ENCODE measurements at places on chromosomes 1 and 21. TPM values are rescaled to one million over a fixed set of nuclear protein-coding genes. Genes with fewer than 3 reads are reported as not detected.
A peak's percentile ranks its signal among the peaks of the same experiment; 100 is the strongest.

- no peak for DNase-seq
Measured at GRCh38 chr1:12678820-12679219, 34.9 kb downstream of the AADACL4 start.

- no peak for DNase-seq
Measured at GRCh38 chr1:51559064-51559500, 40.0 kb upstream of the EPS15 start.

DNA sequence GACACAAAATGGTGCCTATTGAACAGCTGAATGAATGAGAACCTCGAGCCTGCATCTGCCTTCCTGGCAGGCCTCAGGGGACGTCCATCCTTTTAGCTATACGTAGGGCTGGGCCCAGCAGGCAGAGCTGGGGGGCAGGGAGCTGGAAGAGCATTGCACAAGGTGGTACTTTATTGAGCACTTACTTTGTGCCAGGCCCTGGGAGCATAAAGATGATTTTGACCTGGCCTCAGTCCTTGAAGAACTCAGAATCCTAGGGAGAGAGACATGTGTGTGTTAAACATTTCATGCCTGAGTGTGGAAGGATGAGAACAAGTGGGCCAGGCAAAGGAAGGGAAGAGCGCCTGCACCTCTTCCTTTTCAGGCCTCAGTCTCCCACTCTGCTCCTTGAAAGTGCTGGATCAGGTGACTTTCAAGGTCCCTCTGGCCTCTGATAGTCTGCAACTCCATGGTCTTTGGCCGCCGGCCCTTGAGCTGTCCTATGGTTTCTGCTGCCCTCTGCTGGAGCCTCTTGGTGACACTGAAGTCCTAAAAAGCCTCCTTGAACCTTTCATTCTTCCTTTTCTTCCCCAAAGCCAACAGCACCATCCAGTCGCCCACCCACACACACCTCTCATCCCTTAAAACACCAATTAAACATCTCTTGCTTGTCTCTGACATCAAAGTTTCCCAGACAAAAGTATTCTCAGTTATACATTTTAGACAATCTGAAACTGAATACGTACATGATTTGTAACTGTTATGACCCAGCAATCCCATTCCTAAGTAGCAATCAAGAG is 3.5 kb upstream of the PEAR1 start:
- peak; percentile 88 for DNase-seq

GRCh38 chr21:38766987-38767722 is 38.6 kb upstream of the ETS2 start:
- no peak for DNase-seq

DNA sequence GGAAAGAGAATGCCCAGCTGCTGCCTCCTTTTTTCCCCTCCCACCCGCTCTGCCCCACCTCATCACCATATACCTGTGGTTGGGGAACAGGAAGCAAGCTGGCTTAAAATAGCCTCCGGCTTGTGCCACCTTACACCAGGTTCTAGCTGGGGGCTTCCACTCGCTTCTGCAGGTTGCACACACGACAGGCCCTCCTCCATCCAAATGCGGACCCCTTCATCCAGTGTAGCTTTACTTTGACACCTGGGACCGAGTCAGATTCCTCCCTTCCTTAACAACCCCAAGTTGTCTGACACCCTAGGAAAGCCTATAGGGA is 14.6 kb downstream of the BLACAT1 start:
- no peak for DNase-seq

DNA sequence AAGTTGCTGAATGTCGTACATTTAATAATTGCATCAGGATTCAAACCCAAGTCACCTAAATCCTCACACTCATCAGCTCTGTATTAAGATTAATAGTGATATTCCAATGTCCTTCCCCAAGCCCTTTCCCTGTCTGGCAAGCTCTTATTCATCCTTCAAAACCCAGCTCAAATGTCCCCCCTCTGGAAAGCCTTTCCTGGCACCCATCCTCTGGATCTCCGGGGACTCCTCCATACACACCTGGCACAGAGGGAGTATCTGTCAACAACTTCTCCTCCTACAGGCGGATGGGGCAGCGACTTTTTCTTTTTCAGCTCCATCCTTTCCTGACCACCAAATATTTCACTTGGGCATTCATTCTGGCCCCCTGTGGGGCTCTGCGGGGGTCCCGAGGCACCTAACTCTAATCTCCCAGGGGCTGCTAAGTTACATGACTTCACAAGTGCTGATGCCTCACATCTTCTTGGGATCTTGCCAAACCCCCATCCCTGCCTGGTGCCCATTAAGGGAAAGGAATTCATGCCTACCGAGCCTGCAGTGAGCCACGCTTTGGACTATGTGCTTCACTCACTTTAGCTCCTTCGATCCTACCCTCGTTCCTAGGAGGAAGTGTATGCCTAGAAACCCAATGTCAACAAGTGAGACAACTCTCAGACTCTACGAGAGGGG is 15.2 kb downstream of the TINAGL1 start:
- DNase-seq: no peak

DNA sequence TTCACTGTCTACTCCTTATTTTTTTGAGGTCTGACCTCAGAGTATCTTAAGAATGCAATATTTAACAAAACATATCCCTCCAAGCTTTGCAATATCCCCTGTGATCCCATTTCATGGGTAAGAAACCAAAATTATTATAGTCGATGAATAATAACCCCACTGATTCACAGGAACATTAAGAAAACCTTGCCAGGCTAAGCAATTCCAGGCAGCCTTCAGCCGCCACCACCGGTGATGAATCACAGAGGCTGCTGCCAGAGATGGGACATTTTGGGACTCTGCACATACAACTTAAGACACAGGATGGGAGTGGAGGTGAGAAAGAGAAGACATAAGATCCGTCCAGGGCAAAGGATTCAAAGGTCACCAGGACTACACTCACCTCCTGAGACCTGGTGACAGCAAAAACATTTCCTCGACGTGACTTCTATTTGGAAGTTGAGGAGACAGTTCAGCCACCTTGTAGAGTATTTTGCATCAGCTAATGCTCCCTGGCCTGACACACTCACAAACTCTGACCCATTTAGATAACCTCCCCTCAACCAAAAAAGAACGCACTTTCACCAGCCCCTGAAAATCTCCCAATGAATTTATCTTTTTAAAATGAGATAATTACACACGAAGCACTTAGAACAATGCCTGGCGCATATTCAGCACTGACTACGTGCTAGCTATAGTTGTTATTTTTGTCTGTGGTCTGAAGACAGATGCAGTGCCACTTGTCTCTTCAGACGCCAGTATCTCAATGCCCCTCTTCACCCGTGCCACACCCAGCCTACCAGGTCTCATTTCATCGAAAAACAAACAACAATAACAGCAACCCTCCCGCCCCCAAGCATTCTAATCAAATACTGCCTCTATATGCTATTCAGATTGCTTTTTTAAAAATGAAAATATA is 17.8 kb upstream of the OVAAL start:
- DNase-seq: no peak

GRCh38 chr1:73979684-73980083 is 218.3 kb downstream of the LRRIQ3 start:
- DNase-seq: no peak

DNA sequence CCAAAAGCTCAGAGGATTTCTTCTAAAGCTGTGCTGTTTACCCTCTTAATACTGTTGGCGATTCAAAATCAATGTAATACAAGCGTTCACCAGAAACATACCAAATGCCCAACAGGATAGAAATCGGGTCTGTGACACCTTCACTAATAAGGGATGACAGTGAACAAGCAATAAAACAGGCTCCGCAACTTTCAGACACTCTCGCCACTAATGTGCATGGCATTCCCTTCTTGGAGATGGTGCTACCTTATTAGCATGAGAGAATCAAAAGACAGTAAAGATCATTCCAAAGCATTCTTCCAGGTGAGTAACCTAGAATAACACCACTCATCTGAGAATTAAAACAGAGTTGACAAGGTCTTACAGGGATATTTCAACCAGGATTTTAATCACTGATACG is 367.1 kb downstream of the TTLL7 start:
- no peak for DNase-seq

DNA sequence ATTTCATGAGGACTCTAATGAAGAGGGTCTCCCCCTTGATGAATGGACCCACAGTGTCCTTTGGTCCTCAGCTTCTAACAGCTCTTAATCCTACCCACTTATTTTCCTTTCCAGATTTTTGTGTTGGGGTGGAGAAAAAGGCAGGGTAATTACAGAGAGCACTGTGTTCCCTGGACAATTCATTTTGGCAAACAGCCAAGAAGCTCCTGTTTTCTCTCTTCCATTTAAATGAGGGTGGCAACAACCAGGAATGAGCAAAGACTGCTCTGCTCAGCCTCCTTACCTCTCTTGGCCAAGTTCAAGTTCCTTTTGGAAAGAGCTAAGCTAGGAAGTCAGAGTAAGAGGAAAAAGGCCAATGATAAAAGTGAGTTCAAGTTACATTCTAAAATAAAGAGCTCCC is 11.9 kb downstream of the XKR8 start:
- no peak for DNase-seq

DNA sequence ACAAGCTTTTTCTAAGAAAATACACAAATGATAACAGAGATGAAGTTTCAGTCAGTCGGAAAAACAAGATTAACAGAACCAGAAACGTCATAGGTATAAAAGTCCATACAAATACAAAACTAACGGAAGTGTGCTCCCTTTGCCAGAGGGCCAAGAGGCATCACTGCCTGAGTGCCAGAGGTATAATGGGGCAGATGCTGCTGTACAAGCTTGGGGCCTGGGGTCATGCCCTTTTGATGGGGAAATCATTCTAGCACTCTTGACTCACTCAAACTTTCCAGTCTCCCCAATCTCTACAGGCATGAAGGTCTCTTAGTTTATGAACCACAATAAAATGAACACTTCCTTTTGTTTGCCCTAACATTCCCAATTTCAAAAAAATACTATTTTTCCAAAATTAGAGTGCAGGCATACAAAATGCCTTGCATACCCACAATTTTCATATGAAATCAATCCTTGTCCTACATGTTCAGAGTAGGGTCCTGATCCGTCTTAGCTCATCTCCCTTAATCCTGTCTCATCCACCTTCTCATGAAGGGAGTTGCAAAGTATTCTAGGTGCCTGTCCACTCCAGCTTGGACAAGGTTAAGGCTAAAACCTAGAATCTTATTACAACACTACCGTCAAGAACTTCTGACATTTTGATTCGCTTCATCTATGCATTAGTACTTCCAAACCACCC is 1.5 kb downstream of the RPL22 start:
- no peak for DNase-seq

KCNH1 gene
- total RNA-seq: 0.17 TPM

OPRD1 gene
- total RNA-seq: 2.5 TPM

ITSN1 gene
- 79.4 TPM for total RNA-seq

MSH4 gene
- total RNA-seq: 0.30 TPM

MAN1C1 gene
- total RNA-seq: 10.4 TPM

Data from WTC11 (cell line).